Uterus (tissue), 4 donors: ENCODE measurements at places on chromosomes 7 and 10.

GRCh38 chr10:82390866-82391658, 516.1 kb downstream of the NRG3 start:
- H3K4me1 ChIP-seq, result no peaks in the 10 kb centered on the region
- H3K4me3 ChIP-seq, result no peak overlapping the region
- DNase-seq, result no peak
- no peaks in the 10 kb centered on the region for H3K36me3 ChIP-seq
- no peaks in the 10 kb centered on the region for H3K27me3 ChIP-seq
- no peak overlapping the region for H3K27ac ChIP-seq

DNA sequence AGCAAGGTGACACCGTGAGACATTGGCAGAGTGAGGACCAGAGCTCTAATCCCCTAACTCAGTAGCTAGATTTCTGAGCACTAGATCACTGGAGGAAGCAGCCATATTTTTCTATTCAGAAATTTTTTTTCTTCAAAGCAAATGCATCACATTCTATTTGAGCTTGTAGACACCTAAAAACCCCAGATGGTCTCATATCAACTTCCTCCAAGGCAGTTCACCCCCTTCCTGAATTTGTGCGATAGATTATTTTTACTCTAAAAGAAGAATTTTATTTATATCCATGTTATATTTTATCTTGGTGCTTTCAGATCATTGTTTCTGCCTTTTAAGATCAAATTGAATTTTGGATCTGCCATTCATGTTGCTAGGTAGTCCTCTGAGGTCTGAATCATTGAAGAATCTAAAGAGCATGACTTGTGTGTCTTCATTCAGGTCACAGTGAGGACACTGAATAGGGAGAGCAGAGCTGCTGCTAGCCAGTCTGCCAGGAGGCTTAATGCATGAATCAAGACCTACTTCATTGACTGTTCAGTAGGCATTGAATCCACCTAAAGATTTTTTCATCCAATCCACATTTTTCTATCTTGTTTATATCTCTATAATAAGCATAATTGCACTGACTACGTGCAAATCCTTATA, 92.9 kb upstream of the LRRTM3 start:
- H3K27me3 ChIP-seq, result no peaks in the 10 kb centered on the region
- no peak overlapping the region for H3K27ac ChIP-seq
- no peak overlapping the region for H3K4me3 ChIP-seq
- H3K36me3 ChIP-seq, result no peaks in the 10 kb centered on the region

DNA sequence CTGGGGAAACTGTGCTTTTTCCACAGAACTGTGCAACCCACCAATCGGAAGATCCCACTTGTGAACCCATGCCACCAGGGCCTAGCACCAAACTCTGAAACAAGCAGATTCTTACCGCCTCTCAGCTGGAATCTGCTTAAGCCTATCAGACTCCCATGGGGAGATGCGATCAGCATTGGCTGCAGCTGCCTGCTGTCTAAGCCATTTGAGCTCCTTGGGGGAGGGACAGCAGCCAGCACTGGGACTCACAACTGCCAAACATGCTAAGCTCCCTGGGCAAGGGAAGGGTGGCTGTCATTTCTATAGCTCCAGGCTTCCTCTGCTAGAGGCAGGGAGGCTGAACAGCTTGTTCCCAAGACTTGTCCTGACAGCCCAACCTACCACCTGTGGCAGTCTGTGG, 283.8 kb downstream of the CDK14 start:
- no peaks in the 10 kb centered on the region for H3K36me3 ChIP-seq
- no peak overlapping the region for H3K4me3 ChIP-seq
- DNase-seq, result no peak
- H3K4me1 ChIP-seq, result no peaks in the 10 kb centered on the region

- DNase-seq, result no peak
- no peak overlapping the region for H3K4me3 ChIP-seq
- no peak overlapping the region for H3K27ac ChIP-seq
- H3K36me3 ChIP-seq, result no peaks in the 10 kb centered on the region
- H3K27me3 ChIP-seq, result no peaks in the 10 kb centered on the region
These were observed 13.8 kb upstream of the STOX1 start for GRCh38 chr10:68813559-68813958.

DNA sequence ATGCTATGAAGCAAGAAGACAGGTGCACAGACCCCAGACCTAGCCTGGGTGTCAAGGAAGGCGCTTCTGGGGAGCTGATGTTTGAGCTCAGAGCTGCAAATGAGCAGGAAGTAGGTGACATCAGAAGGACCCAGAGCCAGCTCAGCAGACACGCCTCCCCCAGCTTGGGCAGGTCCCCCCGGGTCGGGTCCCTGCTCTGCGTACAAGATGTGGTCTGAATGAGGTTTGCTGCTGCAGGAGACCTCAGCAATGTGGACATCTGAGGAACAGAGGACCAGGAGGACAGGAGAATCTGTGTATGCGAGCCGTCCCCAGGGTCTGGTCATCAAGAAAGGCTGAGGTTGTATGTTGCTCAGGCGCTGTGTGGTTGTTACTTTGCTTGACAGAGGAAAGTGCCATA, 51.8 kb downstream of the TACC2 start:
- H3K4me3 ChIP-seq, result no peak overlapping the region
- H3K4me1 ChIP-seq, result no peaks in the 10 kb centered on the region
- H3K36me3 ChIP-seq, result no peaks in the 10 kb centered on the region
- DNase-seq, result no peak

DNA sequence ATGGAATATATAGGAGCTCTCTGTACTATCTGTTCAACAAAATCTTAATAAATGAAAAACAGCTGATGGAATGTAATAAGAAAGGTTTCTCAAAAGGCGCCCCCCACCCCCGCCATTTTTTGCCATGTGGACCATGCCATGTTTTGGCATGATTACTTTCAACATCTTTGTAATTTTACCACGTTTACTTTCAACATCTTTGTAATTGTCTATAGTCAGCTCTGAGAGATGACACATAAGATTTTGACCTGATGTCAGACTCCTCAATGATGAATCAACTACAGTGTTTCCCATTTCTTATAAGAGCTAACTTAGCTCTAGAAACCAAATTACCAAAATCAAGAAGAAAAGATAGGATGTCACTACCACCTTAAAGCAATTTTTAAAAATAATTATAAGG, 144.9 kb upstream of the AHR start:
- H3K36me3 ChIP-seq, result no peaks in the 10 kb centered on the region
- H3K27me3 ChIP-seq, result no peaks in the 10 kb centered on the region
- DNase-seq, result no peak
- no peaks in the 10 kb centered on the region for H3K4me1 ChIP-seq
- no peak overlapping the region for H3K27ac ChIP-seq
